ENCODE measurements at places on chromosomes 13 and 19.

DNA sequence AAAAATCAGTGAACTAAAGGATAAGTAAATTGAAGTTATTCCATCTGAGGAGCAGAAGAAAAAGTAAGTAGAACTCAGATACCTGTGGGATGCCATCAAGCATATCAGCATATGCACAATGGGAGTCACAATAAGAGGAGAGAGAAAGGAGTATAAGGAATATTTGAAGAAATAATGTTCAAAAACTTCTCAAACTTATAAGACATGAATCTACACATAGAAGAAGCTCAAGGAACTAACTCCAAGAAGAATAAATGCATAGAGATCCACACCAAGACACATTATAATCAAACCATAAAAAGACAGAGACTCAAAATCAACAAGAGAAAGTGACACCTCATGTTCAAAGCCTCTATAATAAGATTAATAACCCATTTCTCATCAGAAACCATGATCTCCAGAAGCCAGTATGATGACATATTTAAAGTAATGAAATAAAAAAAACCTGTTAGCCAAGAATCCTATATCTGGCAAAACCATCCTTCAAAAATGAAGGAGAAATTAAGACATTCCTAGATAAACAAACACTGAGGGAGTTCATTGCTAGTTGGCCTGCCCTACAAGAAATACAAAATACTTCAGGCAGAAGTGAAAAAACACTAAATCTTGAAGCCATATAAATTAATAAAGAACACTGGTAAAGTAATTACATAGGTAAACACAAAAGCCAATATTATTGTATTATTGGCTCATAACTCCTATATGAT, 3.8 kb upstream of the ZNF233 start:
- DNase-seq, result no peak

DNA sequence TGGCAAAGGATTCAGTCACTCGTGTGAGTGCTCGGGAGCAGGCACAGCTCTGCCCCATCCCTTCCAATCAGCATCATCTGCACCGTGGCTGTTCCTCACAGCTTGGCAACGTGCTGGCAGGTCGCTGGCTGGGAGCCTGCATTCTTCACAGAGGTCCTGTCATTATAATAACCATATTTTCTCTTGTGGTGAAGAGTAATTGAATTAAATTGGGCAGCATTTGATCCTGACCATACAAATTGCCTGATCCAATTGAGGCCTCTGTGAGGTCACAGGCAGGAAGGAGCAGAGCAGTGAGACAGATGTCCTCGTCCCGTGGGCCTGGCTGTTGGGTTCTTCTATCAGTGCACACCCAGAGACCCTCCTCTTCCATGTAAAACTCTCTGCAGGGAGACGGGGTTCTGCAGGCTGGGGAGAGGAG, 407.8 kb downstream of the COG6 start:
- peak; percentile 62 for DNase-seq

DNA sequence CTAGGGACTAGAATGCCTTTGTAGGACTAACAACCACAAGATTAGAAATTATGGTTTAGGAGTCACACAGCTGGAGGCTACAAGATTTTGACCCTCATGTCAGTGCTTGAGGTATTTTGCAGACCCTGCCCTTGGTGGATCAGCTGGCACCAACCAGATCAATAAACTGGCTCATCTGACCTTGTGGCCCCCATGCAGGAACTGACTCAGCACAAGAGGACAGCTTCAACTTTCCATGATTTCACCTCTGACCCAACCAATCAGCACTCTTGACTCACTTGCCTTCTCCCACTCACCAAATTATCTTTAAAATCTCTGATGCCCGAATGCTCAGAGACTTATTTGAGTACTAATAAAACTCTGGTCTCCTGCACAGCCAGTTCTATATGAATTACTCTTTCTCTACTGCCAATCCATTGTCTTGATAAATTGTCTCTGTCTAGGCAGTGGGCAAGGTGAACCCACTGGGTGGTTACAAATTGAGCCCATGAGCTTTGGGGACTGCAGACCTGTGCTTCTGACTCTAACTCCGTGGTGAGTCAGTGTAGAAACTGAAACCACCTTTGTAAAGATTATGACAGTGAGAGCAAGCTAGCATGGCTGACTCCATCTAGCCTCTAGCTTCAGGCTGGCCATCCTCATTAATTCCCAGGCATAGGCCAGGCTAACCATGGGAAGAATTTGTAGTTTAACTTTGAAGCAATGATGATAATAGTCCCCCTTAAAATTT, 33.9 kb upstream of the CEACAM8 start:
- no peak for DNase-seq

- DNase-seq, result no peak
Measured at GRCh38 chr19:13104848-13105711, 2.4 kb upstream of the LYL1 start.

DNA sequence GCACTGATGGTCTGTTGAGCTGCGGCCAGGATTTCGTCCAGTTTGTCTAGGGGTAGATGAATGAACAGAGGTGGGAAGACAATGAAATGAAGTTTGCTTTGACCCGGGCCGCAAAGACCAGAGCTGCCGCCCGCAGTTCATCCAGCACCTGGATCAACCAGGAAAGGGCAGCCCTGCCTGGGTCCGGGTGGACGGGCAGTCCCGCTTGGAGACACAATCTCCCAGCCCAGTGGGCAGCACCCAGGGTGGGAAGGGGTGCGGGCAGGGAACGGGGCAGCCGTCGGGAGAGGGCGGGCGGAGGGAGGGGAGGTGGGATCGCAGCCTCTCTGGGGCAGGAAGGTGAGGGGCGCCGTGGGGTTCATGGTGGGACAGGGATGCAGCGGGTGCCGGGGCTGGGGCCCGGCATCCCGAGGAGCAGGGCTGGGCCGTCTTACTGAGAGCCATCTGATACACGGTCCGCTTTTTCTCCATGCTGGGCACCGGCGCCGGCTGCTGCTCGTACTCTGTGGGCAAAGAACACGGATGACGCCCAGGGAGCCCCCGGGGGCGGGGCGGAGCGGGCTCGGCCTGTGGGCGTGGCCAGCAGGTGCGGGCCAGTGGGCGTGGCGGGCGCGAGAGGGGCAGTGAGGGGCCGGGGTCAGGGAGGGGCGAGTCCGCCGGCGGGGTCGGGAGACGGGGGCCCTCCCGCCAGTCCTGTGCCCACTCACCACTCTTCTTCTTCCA, 33.1 kb downstream of the SHANK1 start:
- DNase-seq, result no peak

DNA sequence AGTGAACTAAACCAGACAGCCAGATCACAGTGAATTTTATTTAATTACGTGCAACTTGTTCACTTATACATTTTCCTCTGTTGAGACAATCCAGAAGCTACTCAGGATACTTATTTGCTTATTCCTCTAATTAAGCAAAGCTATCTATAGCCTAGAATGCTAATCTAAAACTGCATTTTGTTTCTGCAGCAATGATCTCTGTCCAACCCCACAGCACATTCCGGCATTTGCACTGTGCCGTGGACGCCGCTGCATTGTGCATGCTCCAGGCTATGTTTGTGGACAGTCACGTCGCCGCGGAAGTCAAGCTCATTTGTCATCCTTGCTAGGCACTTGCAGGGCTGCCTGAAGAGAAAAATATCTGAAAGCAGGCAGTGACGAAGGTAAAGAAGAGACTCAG, 406.9 kb downstream of the RFC3 start:
- peak; percentile 92 for DNase-seq

DNA sequence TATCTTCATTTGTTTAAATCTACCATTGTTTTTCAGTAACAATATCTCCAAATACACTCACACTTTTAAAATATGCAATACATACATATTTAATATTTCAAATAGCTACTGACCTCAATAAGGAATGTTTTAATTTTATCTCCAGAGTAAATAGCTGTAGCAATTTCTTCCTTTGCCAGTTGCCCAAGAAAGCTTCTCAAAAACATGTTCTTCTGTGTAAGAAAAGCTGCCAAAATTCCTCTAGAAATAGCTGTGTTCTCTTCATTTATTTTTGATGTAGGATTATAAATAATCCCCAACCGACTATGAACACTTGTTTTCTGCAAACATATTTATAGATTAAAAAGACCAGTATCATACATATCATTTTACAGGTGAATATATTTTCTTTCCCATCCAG, 150.5 kb downstream of the UGGT2 start:
- no peak for DNase-seq

DNA sequence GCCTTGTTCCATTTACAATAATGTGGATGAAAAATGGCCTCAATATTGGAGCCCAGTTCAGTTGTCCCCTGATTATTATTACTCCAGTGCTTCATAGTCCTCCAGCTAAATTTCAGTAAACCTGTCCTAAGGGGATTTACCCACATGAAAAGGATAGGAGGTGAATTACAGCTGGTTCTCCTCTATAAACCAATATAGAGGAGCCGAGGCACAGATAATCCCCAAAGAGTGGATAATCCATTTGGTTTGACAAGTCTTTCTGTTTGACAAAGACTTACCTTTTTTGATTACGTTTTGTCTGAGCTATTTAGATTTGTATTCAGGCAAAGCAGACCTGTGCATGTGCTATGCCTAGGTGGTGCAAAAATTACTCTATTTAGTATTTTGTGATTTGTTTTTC, 2.7 kb downstream of the CNMD start:
- DNase-seq, result no peak

- DNase-seq, result no peak
Measured at GRCh38 chr13:72149701-72150100, 282.7 kb upstream of the DACH1 start.

Data from BE2C (cell line).